Uterus (tissue), 4 donors: ENCODE measurements at places on chromosomes 4 and X. TPM values are rescaled to one million over a fixed set of nuclear protein-coding genes. Genes with fewer than 3 reads are reported as not detected.

GRCh38 chrX:44961817-44962607 lies 89.0 kb downstream of the KDM6A start:
- no peak for DNase-seq

Gene TMEM156
- 0.41 TPM for total RNA-seq

GRCh38 chrX:41491267-41492004 lies 44.3 kb downstream of the NYX start:
- DNase-seq, result no peak

Gene ETDA
- not detected for total RNA-seq

Gene AMBN
- total RNA-seq, result not detected
